NCI-H69 (cell line): ENCODE measurements at places on chromosomes 3 and 15.
A peak's percentile ranks its signal among the peaks of the same experiment; 100 is the strongest.

DNA sequence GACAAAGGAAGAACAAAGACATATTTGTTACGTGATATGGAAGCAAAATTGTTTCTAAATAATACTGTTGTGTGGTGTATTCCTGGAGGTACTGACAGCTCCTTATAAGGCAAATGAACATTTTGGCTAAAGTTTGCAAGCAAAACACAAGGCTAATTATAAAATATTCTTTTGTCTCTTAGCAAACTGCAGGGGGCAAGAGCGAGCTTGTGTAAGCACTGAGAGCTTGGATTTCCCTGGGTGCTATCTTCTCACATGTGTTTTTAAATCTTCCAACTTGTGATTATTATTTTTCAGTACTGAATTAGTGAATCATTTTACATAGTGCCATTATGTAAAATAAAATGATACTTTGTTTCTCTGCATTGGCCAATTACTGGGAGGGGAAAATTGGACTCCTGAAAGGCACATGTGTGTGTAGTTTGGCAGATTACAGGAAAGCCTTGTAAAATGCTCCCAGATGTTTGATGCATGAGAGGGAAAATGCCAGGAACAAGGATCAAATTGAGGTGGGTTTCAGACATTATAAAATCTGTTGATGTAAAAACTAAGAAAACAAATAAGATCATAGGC is 611.5 kb downstream of the AGBL1 start:
- no peak for DNase-seq

- no peak for DNase-seq
Observed at GRCh38 chr3:99366663-99367429, 271.5 kb upstream of the COL8A1 start.

- peak; percentile 76 for DNase-seq
Observed at GRCh38 chr3:168624892-168625448, 529.2 kb upstream of the GOLIM4 start.

- DNase-seq: no peak
Observed at GRCh38 chr3:171181907-171182690, 155.6 kb upstream of the SLC2A2 start.

GRCh38 chr3:79286882-79287281 is 480.9 kb downstream of the ROBO1 start:
- no peak for DNase-seq

GRCh38 chr3:120469882-120470301 is 19.1 kb upstream of the FSTL1 start:
- no peak for DNase-seq

- peak; percentile 83 for DNase-seq
Observed at GRCh38 chr3:123586131-123586530, 1.3 kb upstream of the HACD2 start.

- peak; percentile 99 for DNase-seq
Observed at GRCh38 chr15:63473999-63474809, 30.2 kb upstream of the USP3 start.

DNA sequence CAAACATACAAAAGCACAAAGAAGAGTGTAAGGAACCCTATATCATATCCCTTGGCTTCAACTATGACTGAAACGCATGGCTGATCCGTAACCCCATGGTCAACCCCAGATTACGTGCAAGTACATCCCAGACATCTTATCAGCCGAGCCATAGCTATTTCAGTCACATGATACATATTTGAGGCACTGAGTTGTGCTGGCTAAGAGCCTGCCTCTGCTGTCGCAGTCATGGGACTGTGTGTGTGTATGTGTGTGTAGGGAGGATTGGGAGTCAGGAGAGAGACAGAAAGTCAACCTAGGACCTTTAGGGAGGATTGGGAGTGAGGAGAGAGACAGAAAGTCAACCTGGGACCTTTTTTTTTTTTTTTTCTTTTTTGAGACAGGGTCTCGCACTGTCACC is 8.4 kb downstream of the ST6GAL1 start:
- DNase-seq: no peak

DNA sequence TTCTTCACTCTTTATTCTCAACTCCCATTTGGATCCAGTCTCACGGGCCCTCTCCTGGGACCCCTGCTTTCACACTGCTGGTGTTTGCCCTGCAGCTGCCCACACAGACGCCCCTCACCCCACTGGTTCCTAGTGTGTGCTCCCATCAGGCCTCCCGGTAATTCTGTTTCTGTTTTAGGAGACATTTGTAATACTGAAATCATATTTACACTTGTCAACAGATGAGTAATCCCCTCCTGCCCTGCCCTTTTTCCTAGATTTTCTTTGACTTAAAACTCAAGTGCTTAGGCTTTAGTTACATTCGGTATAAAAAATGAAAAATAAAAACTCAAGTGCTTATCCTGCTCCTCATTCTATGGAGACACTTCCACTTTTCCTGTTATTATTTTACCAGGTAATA is 18.4 kb upstream of the ABTB1 start:
- DNase-seq: no peak

GRCh38 chr3:117405359-117405758 is 695.8 kb downstream of the TUSC7 start:
- no peak for DNase-seq

DNA sequence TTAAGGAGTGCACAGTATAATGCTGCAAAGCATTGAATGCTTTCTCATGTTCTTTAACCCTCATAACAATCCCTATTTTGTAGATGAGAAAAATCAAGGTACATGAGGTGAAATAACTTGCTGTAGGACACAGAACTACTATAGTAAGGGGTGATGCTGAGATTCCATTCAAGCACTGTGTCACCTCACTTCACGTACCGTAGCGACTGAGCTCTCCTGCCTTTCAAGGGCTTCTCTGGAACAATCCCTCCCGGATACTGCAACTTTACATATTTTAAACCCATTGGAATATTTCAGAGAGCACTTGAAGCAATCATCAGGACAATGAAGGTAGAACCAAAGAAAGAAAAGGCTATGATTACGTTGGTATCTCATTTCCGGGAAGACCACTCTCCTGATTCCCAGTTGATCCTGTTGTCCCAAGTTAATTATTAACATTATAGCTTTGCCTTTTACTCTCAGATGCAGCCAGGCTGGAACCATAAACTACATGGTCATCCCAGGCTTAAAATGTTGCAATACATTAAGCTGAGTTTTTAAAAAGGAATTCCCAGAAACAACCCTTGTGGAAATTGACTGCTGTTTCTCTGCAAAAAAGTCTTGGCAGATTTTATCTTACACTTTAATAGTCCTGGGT is 252.2 kb upstream of the IGF1R start:
- DNase-seq: no peak

- DNase-seq: no peak
Observed at GRCh38 chr3:37141676-37142075, 32.7 kb downstream of the LRRFIP2 start.

- no peak for DNase-seq
Observed at GRCh38 chr15:22939652-22940061, 40.5 kb downstream of the CYFIP1 start.

GRCh38 chr15:26234976-26235767 is 372.0 kb upstream of the ATP10A start:
- DNase-seq: peak; percentile 93

- DNase-seq: no peak
Observed at GRCh38 chr3:53187430-53187829, 26.4 kb downstream of the PRKCD start.

DNA sequence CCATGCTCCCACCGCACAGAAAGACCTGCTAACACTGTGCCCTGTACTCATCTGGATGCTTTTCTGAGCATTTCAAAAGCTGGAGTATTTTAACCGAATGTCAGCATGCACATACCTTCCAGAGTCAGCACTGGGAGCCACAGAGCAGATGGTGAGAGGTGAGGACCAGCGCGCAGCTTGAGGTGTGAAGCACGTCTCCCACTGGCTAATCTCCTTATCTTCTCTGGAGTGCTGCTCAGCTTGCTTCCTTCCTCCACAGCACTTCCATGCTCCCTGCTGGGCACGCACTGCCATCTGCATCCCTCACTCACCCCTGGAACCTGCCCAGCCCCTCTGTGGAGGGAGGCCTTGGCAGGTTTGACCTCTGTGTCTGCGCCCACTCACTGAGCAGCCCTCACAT is at the start of gene GNB5:
Gene GNB5 (minus strand): TSS at position 186 of the 400 bp plus-strand sequence. CDS start 6,716 bp downstream, outside the sequence.
- DNase-seq: peak; percentile 10

DNA sequence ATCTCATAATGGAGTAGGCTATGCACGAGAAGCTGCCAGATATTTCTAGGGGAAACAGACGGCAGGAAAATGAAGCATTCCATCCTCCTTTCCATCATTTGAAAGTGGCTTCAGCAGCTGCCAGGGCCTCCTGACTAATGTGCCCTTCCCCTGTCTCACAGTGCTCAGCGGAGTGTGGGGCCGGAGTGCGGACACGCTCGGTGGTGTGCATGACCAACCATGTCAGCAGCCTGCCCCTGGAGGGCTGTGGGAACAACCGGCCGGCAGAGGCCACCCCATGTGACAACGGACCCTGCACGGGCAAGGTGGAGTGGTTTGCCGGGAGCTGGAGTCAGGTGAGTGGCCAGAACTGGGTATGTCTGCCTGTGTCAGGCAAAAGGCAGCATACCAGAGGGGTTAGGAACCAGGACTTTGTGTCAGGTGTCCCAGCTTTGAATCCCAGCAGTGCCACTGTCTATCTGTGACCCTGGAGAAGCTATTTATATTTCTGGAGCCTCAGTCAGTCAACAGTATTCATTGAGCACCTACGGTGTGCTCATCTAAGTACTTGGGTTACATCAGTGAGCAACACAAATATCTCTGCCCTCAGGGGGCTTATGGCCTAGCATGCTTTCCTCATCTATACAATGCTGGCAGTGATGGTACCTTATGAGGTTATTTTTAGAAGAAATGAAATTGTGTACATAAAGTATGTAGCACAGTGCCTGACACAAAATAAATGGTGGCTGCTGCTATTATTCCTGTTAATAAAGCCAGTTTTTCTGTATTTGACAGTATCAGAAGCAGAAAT is 52.4 kb upstream of the NR2E3 start:
- no peak for DNase-seq

DNA sequence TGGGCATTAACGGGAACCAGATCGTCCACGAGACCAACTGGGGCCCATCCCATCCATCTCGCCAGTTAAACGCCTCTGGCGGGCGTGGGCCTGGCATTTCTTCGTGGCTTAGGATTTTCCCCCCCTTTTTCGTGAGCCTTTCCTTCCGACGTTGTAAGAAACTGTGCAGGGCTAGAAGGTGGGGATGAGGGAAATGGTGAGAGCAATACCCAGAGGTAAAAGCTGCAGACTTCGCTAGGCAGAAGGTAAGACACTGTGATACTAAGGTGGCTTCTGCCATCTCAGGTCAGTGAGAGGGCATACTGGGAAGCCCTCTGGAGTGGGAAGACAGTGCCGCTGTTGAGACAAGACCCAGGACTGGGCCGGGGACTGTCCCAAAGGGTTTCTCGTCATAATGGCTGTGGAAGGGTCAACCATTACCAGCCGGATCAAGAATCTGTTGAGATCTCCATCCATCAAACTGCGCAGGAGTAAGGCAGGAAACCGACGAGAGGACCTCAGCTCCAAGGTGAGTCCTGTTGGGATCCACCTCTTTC is 666 bp downstream of the MAPKBP1 start:
- DNase-seq: no peak

DNA sequence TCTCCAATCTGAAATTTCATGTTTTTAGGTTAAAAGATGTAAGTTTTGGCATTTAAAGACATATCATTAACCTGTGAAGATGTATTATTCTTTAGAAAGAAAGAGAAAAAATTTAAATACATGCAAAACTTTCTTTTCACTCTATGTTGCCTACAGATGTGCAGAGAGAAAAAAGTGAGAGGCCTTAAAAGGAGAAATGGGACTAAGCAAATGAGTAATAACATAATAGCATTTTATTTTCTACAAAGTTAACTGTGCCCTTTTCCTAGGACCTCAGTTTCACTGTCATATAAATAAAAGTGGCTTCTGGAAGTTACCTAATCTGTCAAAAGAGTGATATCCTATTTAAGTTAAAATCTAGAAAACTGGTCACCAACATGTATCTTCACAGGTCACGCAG is 16.1 kb downstream of the DAZL start:
- no peak for DNase-seq

DNA sequence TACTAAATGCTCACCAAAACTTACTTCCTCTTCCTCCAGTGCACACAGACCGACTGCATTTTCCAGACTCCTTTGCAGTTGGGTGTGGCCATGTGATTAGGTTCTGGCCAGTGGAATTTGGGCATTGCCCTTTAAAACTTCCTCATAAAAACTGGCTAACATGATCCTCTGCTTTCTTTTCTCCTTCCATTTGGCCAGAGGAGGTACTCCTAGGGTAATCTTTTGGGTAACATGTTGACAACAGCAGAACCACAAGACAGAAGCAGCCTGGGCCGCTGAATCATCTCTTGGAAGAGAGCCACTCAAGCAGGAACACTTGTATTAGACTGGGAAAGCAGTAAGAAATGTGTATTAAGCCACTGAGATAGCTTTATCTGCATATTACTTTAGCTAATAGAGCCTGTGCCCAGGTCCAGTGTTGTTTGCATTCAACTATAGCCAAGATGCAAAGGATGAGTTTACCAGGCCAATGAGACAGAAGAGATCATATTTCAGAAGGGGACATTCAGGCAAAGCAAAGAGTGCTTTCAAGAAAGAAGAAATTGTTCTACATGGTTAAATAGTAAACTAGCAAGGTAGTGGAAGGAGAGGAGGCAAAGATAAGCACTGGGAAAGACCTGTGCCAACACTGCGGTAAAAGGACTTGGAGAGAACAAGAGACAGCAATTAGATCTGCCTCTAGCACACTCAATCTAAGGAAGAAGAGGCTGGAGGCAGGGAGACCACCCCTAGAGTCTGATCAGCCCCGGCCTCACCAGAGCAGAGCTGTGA is 79.8 kb downstream of the PLCH1 start:
- peak; percentile 9 for DNase-seq

DNA sequence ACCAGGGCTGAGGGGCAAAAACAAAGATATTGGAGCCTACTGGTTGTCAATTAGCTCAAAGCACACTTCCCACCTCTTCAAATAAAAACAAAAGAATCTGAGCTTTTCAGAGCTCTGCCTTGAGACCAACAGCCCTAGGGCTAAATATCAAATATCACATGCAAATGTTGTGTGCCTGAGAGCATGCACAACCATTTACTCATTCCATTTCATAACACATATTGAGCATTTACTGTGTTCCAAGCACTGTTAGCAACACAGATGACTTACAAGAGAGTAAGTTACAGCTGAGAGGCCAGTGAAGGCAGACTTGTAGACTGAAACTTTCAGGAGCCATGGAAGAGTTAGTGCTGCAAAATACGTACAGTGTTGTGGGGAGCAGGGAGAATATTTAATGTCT is 222.4 kb downstream of the CPNE4 start:
- peak; percentile 68 for DNase-seq

- no peak for DNase-seq
Observed at GRCh38 chr3:71415681-71416122, 167.8 kb downstream of the FOXP1 start.

GRCh38 chr3:101074518-101074917 is 81.3 kb upstream of the ABI3BP start:
- DNase-seq: no peak

GRCh38 chr3:87126321-87126720 is 100.8 kb upstream of the CHMP2B start:
- DNase-seq: no peak

- no peak for DNase-seq
Observed at GRCh38 chr15:88127432-88127790, 129.1 kb downstream of the NTRK3 start.

GRCh38 chr3:31450345-31450744 is 82.4 kb upstream of the STT3B start:
- no peak for DNase-seq
